Body of pancreas (tissue), 4 donors: ENCODE measurements at places on chromosomes 3 and 15. TPM values are rescaled to one million over a fixed set of nuclear protein-coding genes. Genes with fewer than 3 reads are reported as not detected.

RASSF1 gene
- total RNA-seq, result 26.7 TPM

ARGFX gene
- not detected for total RNA-seq

AMOTL2 gene
- total RNA-seq, result 65.1 TPM

HDGFL3 gene
- 22.7 TPM for total RNA-seq

RETNLB gene
- not detected for total RNA-seq

SYNPR gene
- 0.52 TPM for total RNA-seq

SLC9A9 gene
- total RNA-seq, result 2.3 TPM

FILIP1L gene
- total RNA-seq, result 47.8 TPM
